Stimulated activated CD4-positive, alpha-beta T cell treated with anti-CD3 and anti-CD28 coated beads, Interleukin-15, amount 100 ng/mL, for 24 hours (primary cell): ENCODE measurements at places on chromosomes 7 and 10.
A peak's percentile ranks its signal among the peaks of the same experiment; 100 is the strongest.

DNA sequence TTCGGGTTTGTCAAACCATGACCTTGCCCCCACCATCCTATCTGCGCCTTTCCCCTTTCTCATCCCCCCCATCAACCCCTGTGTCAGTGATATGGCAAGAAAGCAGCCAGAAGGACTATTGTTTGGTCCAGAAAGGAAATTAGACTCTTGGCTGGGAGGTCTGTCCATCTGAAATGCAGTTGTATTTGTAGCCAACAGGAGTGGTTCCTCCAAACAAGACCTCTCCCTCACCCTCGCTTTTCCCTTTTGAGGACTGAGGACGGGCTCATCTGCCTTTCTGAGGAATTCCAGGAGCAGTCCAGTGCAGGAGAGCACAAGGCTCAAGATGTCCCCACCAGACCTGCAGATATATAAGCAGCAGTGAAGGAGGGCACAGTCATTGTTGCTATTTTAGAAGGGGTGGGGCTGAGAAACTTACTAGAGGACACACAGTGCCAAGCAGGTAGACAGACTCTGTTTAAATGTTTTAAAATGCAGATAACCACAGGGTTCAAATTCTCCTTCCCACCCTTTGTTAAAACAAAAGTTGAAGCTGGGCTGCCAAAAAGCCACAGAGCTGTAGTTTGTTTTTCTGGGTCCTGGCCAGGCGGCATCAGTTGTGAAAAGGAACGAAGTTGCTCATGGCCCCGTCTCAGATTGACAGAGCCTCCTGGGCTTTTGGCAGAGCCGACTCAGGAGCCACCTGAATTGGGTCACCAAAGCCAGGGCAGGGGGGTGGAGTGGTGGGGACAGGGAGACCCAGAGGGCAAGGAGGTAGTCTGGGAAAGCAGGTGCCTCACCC lies 37.3 kb downstream of the CYP17A1 start:
- DNase-seq, result no peak

GRCh38 chr7:97401398-97401797 lies 283.9 kb downstream of the SDHAF3 start:
- DNase-seq, result no peak

DNA sequence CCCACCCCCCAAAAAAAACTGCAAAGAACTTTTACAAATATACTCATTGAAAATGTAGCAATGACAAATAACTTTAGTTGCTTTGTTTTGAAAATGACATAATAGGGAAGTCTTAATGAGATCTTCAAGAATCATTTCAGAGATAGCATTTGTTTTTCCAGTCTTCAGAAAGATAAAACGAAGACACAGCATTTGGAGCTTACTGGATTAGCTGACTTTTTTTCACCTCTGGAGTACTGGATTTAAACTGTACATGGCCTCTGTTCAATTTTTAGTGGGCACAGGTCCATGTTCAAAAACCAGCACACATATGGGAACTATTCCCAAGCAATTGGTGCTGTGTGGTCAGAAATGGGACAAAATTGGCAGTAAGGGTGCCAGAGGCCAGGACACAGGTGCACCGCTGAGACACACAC lies 3.9 kb downstream of the RAB11FIP2 start:
- DNase-seq, result no peak

- no peak for DNase-seq
Measured at GRCh38 chr7:106731187-106731586, 70.2 kb upstream of the CCDC71L start.

DNA sequence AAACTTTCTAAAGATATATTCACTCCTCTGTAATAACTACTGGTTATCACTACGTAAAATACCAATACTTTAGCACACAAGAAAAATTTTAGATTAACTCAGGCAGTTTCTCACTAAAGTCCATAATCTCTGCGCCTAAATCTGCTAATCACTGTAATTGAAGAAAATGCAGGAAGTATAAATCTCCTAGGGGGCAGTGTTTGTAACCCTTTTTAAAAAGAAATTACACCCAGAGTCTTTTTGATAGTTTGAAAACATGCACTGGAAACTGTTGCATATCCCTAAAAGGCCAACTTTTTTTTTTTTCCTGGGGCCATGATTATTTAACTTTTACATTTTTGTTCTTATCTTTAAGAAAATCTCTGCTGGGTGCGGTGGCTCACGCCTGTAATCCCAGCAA lies 209.6 kb downstream of the KIAA1217 start:
- no peak for DNase-seq

DNA sequence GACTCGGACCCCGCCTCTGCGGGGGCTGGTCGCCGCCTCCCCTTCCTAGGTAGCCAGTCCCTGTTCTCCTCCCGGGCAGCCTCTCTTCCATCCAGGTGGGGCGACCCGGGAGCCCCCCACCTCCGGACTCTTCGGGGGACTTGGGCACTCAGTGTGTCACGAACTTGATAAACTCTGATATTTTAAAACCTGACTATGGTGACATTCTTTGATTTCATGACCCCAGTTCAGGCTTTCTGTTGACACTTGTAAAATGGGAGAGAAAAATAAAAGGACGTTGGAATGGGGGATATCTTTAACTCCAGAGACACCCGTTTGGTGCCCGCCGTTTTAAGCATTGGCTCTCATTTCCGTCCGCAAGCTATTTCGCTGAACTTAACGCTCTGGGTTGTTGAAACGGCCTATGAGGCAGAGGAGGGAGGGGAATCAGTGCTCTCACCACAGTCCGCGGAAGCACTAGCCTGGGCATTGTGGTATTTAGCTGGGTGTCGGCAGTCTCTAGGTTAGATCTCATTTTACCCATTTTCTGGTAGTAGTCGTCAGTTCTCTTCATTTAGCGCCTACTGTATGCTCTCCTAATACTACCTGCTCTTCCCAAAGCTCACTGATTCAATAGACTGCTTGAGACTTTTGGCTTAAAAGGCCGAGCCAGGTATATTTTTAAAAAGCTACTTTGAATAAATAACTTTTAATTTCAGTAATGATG lies 738 bp downstream of the VPS26A start:
- peak; percentile 55 for DNase-seq

- no peak for DNase-seq
Measured at GRCh38 chr10:33113466-33113865, 155.4 kb upstream of the ITGB1 start.
